ENCODE measurements at places on chromosomes 12 and 14.

DNA sequence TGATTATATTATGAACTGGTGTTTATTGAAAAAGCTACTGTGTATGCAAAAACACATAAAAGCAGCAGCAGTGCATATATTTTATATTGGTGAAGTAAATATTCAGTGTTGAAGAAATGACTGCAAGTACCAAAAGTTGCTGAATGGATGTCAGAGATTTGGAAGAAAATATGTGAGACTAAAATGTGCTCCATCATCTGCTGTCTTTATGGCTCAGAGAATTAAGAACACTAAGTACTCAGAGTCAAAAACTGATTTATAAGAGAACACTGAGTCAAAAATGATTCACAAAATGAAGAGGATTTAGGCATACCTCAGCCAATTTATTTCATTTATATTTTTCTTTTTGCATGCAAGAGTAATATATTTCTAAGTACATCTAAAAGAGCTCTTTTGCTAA is 86.3 kb upstream of the PDZRN4 start:
- no peak for DNase-seq

- DNase-seq = no peak
Measured at GRCh38 chr14:90402016-90402415, 5.2 kb downstream of the CALM1 start.

DNA sequence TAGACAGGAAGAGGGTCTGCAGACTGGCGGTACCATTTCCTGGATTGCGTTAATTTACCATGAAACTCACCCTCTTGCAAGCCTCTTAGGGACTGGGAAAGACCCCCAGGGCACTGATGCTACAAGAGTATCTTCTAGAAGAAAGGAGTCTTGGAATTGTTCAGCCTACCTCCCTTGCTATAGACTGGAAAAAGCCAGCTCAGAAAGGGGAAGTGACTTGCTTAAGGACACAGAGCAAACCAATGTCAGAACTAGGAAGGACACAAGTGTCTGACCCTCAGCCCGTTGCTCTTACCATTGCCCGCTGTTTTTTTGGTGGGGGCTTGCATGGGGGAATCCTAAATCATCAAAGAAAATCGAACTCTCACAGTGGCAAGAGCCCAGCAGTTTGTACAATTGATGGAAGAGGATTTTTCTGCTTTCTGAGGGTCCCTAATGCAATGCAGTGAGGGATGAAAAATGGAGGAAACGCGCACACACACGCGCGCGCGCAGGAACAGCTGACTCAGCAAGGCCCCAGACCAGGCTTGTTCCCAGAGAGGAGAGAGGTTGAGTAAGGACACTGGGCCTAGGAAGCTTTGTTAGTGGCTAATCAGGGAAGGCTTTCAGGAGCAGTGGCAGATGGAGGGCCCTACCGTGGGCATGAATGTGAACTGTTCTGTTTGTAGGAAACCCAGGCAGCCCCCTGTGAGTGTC is 50.9 kb downstream of the RIN3 start:
- no peak for DNase-seq

GRCh38 chr14:105508069-105508468 is 17.0 kb downstream of the TEDC1 start:
- DNase-seq = no peak

- DNase-seq = no peak
Measured at GRCh38 chr12:160858-161257, 53.1 kb downstream of the SLC6A12 start.

GRCh38 chr14:103220982-103221641 is 97.9 kb downstream of the TNFAIP2 start:
- no peak for DNase-seq

DNA sequence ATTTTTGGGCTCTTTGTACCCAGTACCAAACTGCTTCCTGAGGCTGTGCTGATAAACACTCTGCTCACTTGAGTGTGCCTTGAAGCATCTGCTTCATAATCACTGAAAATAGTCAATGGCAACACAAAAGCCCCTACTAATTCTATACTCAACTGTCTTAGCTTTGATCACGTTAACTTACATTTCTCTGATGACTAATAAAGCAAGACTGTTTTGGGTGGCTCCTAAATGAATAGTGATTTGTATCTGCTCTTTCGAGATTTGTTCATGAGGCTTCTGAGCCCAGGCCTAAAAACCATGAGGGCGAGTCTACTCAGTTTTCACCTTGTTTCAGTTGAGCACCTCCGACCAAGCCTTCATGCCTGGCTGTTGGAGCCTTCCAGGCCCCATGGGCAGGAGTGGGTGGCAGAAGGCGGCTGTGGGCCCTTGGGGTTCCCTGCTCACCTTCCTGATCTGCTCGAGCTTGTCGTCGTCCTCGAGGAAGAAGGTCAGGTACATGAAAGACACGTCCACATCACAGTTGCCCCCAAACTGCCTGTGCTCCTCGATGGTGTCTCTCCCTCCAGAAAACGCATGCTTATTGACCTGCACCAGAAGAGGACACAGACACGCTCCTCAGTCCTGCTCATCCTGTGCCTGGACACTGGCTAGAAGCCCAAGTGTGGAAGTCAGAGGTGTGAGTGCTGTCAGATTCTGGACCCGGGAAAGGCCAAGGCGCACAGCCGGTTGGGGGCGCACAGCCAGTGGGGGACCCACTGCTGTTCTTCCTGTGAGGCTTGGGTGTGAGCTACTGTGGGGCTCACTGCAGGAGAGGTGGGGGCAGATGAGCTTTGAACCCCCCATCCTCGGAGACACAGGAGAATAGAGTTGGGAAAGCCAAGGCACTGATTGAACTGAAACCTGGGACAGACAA is 13.7 kb downstream of the SLC25A47 start:
- DNase-seq = no peak

DNA sequence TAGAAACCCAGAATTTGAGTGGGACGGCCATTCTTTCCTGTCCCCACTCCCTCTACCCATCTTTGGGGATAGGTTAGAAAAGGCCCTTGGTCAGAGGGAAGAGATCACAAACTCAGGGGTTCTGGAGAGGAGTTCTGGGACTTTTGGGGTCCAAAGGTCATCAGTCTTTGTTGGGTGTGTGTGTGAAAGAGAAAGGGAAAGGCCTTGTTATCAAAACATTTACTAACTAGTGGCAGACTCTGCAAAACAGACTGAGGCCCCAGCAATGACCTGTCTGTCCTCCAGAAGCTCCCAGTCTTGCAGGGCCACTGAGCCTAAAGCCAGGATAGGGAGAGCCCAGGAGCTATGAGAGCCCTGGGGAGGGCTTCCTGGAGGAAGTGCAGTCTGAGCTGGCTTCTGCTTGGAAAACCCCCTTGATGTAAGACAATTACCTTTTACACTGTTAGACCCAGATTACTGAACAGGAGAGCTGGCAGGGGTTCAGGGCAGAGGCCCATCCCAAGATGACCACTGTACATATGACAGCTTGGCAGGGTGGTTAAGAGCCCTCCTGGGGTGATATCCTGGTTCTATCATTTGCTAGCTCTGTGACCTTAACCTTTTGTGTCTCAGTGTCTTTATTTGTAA is 429.1 kb upstream of the CCDC196 start:
- DNase-seq = no peak

- DNase-seq = no peak
Measured at GRCh38 chr12:94204499-94205247, 56.3 kb downstream of the PLXNC1 start.

DNA sequence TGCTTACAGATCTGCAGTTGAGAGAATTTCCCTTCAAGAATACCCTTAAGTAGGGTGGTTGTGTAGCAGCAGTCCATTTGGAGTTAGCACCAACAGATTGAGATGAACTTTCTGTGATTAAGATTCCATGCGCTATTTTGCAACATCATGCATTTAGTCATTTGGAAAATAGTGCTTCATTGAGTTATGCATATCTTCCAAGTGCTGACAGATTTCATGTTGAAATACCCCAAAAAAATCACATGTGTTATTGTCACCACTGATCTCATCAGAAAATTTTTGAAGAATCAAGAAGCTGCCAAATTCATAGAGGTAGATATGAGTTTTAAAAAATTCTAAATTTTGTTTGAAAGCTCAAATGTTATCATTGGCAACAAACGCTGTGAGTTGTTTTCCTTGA is 35.5 kb upstream of the OSBPL8 start:
- no peak for DNase-seq

GRCh38 chr14:80448267-80448666 is 237.0 kb upstream of the DIO2 start:
- DNase-seq = no peak

GRCh38 chr12:19970821-19971220 is 397.5 kb upstream of the PDE3A start:
- DNase-seq = no peak

- DNase-seq = no peak
Measured at GRCh38 chr14:100470523-100470897, 116.7 kb downstream of the BEGAIN start.

GRCh38 chr14:104709387-104710039 is 14.5 kb upstream of the ADSS1 start:
- no peak for DNase-seq

- no peak for DNase-seq
Measured at GRCh38 chr12:93208011-93208410, 169.7 kb upstream of the NUDT4 start.

DNA sequence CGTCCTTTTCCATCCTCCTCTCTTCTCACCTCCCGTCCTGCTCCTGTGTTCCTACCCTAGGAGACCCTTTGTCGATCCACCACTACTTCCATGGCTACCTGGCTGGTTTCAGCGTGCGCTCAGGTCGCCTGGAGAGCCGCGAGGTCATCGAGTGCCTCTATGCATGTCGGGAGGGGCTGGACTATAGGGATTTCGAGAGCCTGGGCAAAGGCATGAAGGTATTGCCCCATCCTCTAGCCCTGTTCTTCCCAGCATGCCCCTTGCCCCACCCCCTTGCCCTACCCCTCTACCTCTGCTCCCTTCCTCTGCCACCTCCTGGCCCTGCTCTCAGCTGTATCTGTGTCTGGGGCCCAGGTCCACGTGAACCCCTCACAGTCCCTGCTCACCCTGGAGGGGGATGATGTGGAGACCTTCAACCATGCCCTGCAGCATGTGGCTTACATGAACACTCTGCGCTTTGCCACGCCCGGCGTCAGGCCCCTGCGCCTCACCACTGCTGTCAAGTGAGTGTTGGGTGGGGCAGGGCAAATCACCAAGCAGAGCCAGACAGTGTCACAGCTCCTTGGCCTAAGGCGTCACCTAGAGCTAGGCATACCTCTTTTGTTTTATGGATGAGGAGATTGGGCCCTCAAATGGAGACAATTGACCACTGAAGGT is 12.8 kb downstream of the CLSTN3 start:
- no peak for DNase-seq

- DNase-seq = no peak
Measured at GRCh38 chr12:6641131-6641530, 5.4 kb upstream of the LPAR5 start.

GRCh38 chr12:68612697-68613096 is 2.0 kb downstream of the RAP1B start:
- DNase-seq = no peak

DNA sequence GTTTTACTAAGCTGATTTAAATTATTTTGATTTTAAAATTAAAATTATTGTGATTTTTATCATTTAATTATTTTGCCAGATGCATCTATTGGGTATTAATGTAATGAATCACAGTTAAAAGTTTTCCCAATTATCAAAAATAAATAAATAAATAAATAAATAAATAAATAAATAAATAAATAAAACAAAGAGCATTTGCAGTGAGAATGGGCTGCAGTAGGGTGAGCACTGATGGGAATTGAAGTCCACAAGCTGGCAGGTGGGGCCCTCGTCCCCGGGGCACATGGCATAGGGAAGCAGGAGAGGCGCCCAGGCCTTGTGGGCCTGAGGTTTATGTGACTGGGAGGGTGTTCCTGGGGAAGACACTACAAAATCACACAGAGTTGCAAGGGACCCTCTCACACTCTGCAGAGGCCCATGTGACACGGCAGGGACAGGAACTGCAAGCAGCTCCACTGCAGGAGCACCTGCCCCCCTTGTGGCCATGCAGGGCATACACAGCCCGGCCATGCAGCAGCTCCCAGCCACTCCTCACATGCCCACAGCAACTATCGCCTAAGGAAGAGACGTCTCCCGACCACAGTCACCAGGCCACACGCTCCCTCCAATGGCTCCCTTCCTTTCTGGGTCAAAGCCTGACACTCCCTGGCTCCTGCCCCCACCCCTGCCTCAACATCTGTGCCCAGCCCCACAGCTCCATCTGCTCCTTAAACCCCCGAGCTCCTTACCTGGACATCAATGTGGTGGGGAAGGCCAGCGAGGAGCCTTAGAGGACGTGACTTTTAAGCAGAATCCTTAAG is 256.3 kb upstream of the SFSWAP start:
- no peak for DNase-seq

- no peak for DNase-seq
Measured at GRCh38 chr12:55984861-55985260, 11.0 kb downstream of the RAB5B start.

- no peak for DNase-seq
Measured at GRCh38 chr14:96082420-96083300, 43.5 kb downstream of the C14orf132 start.

DNA sequence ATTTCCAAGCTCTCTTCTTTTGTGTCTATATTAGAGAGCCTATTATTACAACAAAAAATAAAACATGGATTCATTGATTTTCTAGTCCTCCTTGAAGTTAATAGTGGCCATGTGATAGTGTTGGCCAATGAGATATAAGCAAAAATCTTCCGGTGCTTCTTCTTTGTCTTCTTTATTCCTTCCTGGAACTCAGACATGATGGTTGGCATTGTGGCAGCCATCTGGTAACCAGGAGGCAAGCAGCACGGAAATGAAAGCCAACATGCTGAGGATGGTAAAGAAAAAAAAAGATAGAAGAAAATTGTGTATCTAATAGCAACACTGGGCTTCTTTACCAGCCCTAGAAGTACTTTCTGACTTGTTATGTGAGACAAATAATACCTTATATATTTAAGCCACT is 50.8 kb upstream of the SEL1L start:
- no peak for DNase-seq

- no peak for DNase-seq
Measured at GRCh38 chr14:60396718-60397343, 89.0 kb downstream of the C14orf39 start.
